ENCODE measurements at places on chromosomes 7 and 10.
A peak's percentile ranks its signal among the peaks of the same experiment; 100 is the strongest.

DNA sequence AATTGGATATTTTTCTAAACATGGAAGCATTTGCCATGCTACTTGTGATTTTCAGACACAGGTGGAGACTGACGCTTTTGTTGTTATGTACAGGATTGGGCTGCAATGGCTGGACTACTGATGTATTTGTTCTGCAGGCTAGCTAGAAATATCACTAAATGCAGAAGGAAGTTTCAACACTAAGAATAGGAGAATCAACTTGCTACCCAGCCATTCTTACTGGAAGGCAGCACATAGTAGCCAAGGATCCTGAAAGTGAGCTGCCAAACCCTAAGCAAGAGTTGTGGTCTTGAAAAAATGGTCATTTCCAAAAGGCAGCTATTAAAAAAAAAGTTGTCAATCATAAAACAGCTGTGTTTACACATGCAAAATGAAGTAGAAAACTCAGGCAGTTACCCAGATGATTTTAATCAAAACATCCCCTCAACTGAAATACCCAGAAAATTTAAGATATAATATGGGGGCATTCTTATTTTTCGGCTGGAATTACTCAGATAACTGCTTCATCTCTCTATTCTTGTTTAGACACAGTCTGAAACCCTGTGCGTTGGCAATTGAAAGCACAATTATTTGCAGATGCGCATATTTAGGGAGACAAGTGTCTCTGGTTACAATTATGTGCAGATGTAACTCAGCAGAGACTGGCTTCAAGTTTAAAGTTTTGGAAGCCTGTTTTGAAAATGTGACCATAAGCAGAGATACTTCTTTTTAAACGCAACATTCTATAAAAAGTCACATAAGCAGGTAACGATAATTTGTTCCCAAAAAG is 31.2 kb downstream of the GFRA1 start:
- DNase-seq: no peak

- DNase-seq: no peak
Observed at GRCh38 chr7:66211429-66211828, 6.3 kb downstream of the TPST1 start.

- DNase-seq: no peak
Observed at GRCh38 chr10:1538121-1538520, 199.2 kb downstream of the ADARB2 start.

- DNase-seq: no peak
Observed at GRCh38 chr7:85030893-85031292, 156.0 kb downstream of the SEMA3D start.

GRCh38 chr10:132162021-132162531 is 24.7 kb upstream of the DPYSL4 start:
- DNase-seq: peak; percentile 72

- DNase-seq: no peak
Observed at GRCh38 chr7:33820206-33820605, 85.1 kb upstream of the BMPER start.

- no peak for DNase-seq
Observed at GRCh38 chr7:99000904-99001465, 122.7 kb downstream of the TRRAP start.

Data from posterior cingulate gyrus (tissue), 11 donors.